Chondrocyte (in vitro differentiated cells): ENCODE measurements at places on chromosomes 1 and 21. TPM values are rescaled to one million over a fixed set of nuclear protein-coding genes. Genes with fewer than 3 reads are reported as not detected.

DNA sequence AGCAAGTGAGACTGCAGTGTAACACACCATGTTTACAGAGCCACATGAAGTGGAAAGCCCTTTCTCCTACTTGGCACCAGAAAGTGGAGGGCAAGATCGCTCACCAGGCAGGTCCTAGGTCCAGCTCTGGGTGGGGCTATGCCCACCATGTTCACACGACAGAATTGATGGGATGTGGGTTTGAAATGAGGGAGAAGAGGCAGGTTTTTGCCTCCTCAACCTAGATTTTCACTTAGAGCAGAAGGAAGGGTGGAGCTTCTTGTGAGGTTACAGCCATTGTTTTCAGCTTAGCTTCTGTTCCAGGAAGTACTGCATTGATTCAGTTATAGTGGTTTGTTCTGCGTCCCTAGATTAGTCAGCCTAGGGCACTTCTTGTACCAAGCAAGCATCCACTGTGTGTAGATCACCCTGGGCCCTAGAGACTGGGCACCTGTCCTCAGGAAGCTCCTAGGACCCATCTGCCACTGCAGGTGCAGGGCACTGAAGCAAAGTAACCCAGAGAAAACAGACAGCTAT lies 2.3 kb downstream of the CD53 start:
- no peak for DNase-seq
- no peaks in the 10 kb centered on the region for H3K4me1 ChIP-seq
- H3K4me3 ChIP-seq, result no peak overlapping the region
- no peak overlapping the region for H3K27ac ChIP-seq
- H3K27me3 ChIP-seq, result peaks cover 5% of the 10 kb centered on the region
- H3K36me3 ChIP-seq, result no peaks in the 10 kb centered on the region

GRCh38 chr1:15205586-15206346 lies 41.3 kb upstream of the FHAD1 start:
- no peak for DNase-seq
- no peak overlapping the region for H3K4me3 ChIP-seq
- H3K36me3 ChIP-seq, result no peaks in the 10 kb centered on the region
- no peak overlapping the region for H3K27ac ChIP-seq
- H3K4me1 ChIP-seq, result peaks cover 30% of the 10 kb centered on the region

GRCh38 chr21:36575306-36575705 lies 95.4 kb upstream of the CLDN14 start:
- H3K36me3 ChIP-seq, result no peaks in the 10 kb centered on the region
- H3K4me1 ChIP-seq, result no peaks in the 10 kb centered on the region
- no peak for DNase-seq
- H3K4me3 ChIP-seq, result no peak overlapping the region

GRCh38 chr1:220791285-220791684 lies 4.6 kb downstream of the MTARC1 start:
- no peaks in the 10 kb centered on the region for H3K36me3 ChIP-seq
- no peak overlapping the region for H3K27ac ChIP-seq
- H3K4me3 ChIP-seq, result no peak overlapping the region

DNA sequence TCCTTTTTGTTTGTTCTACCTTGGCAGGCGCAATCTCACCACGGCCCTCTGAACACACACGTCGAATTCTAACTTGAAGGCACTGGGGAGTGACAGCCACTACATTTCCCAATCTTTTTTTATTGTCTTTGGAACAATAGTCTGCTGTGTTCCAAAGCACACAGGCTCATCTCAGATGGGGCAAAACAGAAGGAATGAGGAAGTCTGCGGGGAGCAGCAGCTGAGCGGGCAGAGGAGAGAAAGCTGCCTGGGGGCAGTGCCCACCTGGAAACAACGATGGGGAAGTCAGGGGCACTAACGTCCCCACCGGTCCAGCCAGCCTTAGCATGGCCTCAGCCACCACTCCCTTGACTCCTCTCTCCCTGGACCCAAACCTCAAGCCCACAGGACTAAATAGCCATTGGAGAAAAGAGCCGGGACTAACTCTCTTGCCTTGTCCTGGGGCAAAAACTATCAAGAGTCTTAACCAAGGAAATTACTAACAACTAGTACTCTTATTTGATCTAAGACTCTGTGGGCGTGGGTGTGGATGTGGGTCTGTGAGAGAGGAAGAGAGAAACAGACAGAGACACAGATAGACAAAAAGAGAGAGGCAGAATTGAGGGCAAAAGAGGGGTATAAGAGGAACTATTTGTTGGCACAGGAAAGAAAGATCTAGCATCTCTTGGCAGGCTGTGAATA lies 34.2 kb downstream of the SYF2 start:
- peak; percentile 38 for DNase-seq
- peaks cover 24% of the 10 kb centered on the region for H3K27me3 ChIP-seq
- peak overlapping the region; percentile 67 for H3K27ac ChIP-seq
- no peak overlapping the region for H3K4me3 ChIP-seq

- H3K27ac ChIP-seq, result no peak overlapping the region
- no peaks in the 10 kb centered on the region for H3K36me3 ChIP-seq
- H3K27me3 ChIP-seq, result no peaks in the 10 kb centered on the region
- DNase-seq, result no peak
- no peak overlapping the region for H3K4me3 ChIP-seq
These were observed 6.4 kb downstream of the COL8A2 start for GRCh38 chr1:36118447-36119204.

DNA sequence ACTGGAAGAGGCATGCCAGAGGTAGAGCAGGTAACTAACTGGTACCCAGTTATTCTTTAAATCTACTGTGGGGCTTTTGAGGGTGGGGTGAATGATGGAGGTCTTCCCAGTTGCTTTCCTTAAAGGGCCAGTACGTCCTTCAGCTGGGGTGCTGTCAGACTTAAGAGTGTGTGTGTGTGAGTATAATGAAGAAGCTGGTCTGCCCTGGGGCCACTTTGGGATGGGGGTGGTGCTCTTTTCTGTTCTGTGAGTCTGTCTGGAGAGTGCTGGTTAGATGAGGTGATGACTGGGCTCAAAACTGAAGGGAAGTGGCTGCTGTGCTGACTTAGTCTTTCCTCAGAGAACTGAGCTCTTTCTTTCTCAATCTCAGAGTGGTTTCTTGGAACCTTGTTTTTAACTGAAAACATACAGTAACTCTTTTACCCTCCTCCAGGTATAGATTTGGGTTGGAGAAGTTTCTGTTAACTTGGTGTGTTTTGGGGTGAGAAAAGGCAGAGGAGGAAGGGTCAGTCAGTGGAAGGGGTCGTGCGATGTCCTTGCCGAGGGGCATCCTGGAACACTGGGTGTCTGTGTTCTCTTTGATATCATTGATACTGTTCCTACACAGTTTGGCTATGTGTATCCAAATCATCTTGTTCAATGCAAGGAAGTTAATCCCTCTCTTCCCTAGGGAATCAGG lies 746 bp downstream of the MACF1 start:
- no peaks in the 10 kb centered on the region for H3K27me3 ChIP-seq
- peak overlapping the region; percentile 81 for H3K4me3 ChIP-seq
- no peak for DNase-seq
- H3K36me3 ChIP-seq, result peaks cover 4% of the 10 kb centered on the region
- peak overlapping the region; percentile 97 for H3K27ac ChIP-seq

- peaks cover 10% of the 10 kb centered on the region for H3K36me3 ChIP-seq
- no peaks in the 10 kb centered on the region for H3K4me1 ChIP-seq
- no peak overlapping the region for H3K27ac ChIP-seq
- no peak for DNase-seq
- no peak overlapping the region for H3K4me3 ChIP-seq
- no peaks in the 10 kb centered on the region for H3K27me3 ChIP-seq
These were observed 27.5 kb downstream of the COA6 start for GRCh38 chr1:234400773-234401172.

GRCh38 chr1:84849357-84849975 lies 43.5 kb downstream of the LPAR3 start:
- H3K4me1 ChIP-seq, result peaks cover 35% of the 10 kb centered on the region
- no peak overlapping the region for H3K4me3 ChIP-seq
- H3K27ac ChIP-seq, result no peak overlapping the region
- no peak for DNase-seq
- H3K36me3 ChIP-seq, result peaks cover 3% of the 10 kb centered on the region

DNA sequence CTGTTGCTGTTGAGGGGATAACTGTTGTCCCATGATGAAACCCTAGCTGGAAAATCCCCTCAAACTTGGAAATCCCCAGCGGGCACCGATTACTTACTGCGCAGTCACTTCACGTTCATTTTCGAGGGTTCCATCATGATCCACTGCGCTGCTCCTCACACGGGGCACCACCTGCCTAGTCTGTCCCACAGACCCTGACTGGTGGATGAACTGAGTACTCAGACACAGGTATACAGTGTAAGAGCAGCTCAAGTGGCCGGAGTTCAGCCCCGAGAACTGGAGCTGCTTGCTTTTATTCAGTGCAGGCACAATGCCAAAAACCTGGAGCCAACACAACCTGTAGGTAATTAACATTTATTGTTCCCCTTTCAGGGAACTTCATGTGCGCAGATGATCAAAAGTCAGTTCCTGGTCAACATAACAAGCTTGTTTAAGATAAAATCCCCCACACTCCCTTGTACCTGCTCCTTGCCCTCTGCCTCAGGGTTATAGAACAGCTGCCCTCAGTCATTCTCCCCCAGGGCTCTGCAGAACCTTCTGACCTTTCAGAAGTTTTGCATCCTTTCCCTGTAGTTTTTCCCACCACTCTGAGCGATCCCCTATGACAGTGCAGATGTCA lies 46.5 kb upstream of the PRELP start:
- peaks cover 24% of the 10 kb centered on the region for H3K27me3 ChIP-seq
- H3K27ac ChIP-seq, result no peak overlapping the region
- no peak for DNase-seq
- no peaks in the 10 kb centered on the region for H3K36me3 ChIP-seq
- H3K4me1 ChIP-seq, result peaks cover 22% of the 10 kb centered on the region

GRCh38 chr21:34915364-34915841 lies 133.7 kb downstream of the RUNX1 start:
- H3K4me1 ChIP-seq, result peaks cover 18% of the 10 kb centered on the region
- H3K4me3 ChIP-seq, result no peak overlapping the region
- no peak for DNase-seq

DNA sequence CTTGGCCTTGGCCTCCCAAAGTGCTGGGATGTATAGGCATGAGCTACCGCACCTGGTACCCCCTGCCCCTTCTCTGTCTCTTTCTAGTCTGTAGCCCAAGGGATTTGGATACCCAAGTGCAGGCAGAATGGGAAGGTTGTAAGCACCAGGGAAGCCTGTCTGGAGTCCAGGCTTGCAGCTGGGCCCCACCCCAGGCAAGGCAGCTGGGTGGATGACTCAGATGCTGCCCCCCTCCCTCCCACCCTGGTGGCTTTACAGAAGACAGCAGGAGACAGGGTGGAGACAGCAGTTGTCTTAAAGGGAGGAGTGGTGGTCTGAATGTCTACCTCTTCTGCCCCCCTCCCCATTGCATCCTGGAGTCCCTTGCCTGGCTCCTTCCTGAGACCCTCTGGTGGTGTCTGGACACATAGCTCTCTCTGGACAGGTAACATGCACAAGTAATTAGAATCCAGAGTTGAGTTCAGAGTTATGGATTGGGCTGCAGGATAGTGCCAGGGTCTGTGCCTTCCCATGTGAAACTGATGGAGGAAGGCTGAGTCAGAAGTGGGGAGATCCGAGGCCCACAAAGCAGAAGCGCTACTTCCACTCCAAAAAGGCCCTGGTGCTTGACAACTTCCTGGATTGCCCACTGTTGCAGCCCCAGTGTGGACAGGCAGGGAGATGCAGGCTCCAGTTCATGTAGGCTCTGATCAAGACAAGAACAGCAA lies 5.1 kb downstream of the LMNA start:
- H3K4me1 ChIP-seq, result peaks cover 77% of the 10 kb centered on the region
- H3K27ac ChIP-seq, result peak overlapping the region; percentile 96
- DNase-seq, result no peak
- H3K27me3 ChIP-seq, result no peaks in the 10 kb centered on the region

DNA sequence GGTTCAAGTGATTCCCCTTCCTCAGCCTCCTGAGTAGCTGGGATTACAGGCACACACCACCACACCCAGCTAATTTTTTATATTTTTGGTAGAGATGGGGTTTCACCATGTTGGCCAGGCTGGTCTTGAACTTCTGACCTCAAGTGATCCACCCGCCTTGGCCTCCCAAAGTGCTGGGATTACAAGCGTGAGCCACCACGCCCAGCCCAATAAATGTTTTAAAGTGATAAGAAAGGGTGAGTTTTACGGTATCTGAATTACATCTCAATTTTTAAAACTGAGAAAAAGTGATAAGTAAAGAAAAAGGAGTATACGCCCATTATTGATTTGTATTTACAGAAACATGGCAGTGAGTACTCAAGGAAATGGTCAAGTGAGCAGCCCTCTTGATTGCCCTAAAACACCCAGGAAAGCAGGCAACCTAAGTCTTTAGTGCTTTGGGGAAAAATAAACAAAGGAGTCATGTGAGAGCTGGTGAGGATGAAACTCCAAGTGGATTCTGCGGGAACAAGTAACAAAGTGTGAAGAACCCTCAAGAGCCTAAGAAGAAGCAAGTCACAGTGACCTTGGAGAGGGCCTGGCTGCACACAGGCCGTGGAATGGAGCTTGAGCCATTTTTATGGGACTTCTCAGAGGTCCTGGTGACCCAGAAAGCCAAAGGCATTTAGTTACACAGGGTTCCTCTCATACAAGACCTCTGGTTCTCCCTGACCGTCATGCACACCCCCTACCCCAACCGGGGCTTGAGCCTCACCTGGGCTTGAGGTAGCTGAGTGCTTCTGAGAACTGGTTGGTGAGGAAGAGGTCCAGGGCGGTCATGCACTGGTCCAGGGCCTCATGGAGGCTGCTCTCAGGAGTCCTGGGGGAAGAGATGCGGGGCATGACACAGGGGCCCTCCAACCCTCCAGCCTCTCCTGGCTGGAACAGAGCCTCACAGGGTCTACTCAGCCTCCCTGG lies 9.1 kb downstream of the TTC39A start:
- no peak for DNase-seq
- H3K4me1 ChIP-seq, result peaks cover 4% of the 10 kb centered on the region
- no peak overlapping the region for H3K27ac ChIP-seq
- H3K36me3 ChIP-seq, result no peaks in the 10 kb centered on the region

- peaks cover 6% of the 10 kb centered on the region for H3K4me1 ChIP-seq
- no peaks in the 10 kb centered on the region for H3K36me3 ChIP-seq
- DNase-seq, result no peak
These were observed 11.9 kb upstream of the TNFRSF14 start for GRCh38 chr1:2544093-2544874.

- no peaks in the 10 kb centered on the region for H3K36me3 ChIP-seq
- peaks cover 1% of the 10 kb centered on the region for H3K27me3 ChIP-seq
- H3K4me3 ChIP-seq, result no peak overlapping the region
- DNase-seq, result peak; percentile 41
These were observed 23.5 kb downstream of the TMEM51 start for GRCh38 chr1:15176898-15177665.

DNA sequence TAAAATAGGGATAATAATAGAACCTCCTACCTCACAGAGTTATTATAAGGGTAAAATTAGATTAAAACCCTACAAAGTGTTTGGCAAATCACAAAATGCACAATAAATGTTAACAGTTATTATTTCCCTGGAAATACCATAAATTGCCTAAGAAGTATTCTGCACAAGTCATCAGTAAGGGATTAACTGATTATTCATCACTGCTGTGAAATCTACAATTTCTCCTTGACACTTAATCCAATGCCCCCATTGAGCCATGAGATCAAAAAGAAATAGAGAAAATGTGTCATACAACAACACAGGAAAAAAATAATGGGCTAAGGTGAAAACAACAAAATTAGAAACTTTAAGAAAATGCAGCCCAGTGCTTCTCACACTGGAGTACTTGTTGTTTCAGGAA lies 6.7 kb upstream of the SEC16B start:
- peaks cover 16% of the 10 kb centered on the region for H3K4me1 ChIP-seq
- H3K27ac ChIP-seq, result no peak overlapping the region
- no peak for DNase-seq
- H3K36me3 ChIP-seq, result peaks cover 8% of the 10 kb centered on the region

Gene POMGNT1
- 84.9 to 104 TPM (median 89.1 TPM) in 3 replicates for total RNA-seq

Gene NCAM2
- total RNA-seq, result 16.3 to 102 TPM (median 17.0 TPM) in 3 replicates

Gene ABCA4
- total RNA-seq, result 0.22 to 0.63 TPM (median 0.26 TPM) in 3 replicates

Gene IKBKE
- total RNA-seq, result 7.7 to 10.5 TPM (median 8.5 TPM) in 3 replicates

Gene IRF6
- 0.13 to 0.25 TPM in 2 of 3 replicates, not detected in the other for total RNA-seq

Gene LMOD1
- total RNA-seq, result 17.7 to 83.6 TPM (median 80.5 TPM) in 3 replicates

Gene ZNF695
- total RNA-seq, result 1.4 to 1.9 TPM (median 1.7 TPM) in 3 replicates

Gene F11R
- total RNA-seq, result 0.54 to 0.90 TPM (median 0.68 TPM) in 3 replicates

Gene RGSL1
- total RNA-seq, result not detected in 3 replicates
